Fibroblast of skin of back (primary cell): ENCODE measurements at places on chromosomes 7 and 10.

- DNase-seq = no peak
Observed at GRCh38 chr10:42975558-42976340, 101.1 kb upstream of the RET start.

DNA sequence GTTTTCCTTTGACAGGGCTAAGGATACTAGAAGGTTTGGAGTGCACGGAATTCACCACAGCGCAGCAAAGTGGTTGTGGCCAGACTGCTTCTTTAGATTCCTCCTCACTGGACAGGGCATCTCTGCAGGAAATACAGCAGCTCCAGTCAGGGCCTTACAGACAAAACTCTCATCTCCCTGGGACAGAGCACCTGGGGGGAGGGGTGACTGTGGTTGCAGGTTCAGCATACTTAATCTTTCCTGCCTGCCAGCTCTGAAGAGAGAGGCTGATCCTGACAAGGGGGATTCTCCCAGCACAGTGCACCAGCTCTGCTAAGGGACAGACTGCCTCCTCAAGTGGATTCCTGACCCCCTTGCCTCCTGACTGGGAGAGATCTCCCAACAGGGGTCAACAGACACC is 1257.9 kb downstream of the NXPH1 start:
- no peak for DNase-seq

DNA sequence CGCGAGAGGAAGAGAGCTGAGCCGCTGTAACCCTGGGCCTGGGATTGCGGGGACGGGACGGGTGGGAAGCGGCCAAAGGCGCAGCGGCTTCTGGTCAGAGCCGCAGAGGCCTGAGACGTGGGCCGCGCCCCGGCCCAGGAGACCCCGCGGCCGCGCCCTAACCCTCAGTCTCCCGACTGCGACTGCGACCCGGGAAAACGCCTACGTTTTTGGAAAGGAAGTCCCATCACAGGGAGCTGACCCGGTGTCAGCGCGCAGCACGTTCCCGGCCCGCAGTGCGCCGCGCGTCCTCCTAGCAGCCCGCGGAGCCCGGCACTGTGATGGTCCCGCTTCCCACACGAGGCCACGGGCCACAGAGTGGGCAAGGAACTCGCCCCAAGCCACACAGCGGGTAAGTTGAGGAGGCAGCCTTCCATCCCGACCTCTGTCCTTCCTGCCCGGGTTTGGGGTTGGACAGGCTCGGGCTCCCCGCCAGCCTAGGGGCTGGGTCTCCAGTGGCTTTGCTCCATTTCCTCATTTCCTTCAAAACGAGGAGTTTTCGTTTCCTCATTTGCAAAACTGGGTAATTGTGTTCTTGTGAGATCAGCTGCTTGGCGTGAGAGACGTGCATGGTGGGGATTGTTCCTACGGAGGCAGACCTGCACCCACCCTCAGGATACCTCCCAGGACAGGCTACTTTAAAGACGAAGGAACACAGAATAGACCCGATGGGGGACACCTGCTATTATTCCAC is 1.2 kb downstream of the GPNMB start:
- DNase-seq = peak; percentile 19

DNA sequence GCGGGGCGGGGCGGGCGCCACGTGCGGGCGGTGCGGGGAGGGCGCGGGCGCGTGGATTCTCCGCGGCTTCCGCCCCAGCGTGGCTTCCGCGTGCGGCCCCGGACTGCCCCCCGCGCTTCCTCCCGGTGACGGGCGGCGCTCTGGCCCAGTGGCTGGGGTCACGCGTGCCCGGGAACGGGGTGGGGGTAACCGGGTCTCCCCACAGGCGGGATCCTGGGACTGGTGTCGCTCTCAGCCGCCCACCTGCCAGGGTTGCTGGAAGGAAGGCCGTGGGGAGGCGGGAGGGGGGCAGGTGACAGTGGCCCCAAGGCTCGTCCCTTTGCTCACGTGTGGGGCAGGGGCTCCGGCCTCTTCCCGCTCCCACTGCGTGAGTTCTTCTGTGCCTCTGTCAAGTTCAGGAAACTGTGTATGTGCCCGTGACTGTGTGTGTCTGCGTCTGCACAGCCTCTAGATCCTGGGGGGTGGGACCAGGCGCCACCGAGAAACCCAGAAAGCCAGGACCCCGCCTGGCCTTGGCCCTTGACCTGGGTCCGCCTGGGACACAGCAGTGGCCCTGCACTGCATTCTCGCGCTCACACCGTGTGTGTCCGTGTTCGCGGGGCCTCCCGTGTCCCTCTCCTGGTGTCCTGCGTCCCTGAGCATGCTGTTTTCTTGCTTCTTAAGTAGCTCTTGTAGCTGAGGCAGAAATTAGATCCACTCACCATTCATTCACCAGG is 919 bp downstream of the MAFK start:
- peak; percentile 31 for DNase-seq

DNA sequence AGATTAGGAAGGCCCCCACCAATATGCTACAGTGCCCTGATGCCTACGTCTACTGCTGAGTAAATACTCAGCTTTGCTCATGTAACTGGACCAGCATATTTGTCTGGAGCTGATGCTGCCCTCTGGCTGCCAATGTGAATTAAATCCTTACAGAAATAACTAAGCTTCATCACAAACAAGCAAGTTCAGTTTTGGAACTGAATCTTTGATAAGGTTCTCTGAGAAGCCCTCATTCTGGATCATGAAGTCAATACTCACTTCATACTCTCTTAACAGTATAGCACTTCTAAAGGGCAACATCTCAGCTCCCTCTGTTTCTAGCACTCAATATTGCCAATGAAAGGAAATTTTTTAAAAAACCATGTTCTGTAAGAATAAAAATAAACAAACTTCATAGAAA is 246.7 kb downstream of the ETV1 start:
- DNase-seq = peak; percentile 40

DNA sequence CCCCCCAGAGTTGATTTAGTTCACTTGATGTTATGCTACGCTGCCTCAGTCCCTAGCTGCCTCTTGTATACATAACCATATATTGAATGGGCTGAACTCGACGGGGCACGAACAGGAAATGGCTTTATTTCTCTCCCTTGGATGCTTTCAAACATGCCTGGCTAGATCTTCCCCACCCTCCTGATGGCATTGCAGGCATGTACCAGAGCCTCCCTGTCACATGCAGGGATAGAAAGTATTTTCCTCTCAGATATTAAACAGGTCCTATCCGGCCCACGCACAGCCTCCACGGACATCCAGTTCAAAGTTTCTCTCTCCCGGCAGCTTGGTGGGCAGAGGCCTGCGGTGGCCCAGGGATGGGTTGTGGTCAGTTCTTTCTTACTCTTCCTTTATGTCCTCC is 422.1 kb downstream of the RPS24 start:
- DNase-seq = no peak

DNA sequence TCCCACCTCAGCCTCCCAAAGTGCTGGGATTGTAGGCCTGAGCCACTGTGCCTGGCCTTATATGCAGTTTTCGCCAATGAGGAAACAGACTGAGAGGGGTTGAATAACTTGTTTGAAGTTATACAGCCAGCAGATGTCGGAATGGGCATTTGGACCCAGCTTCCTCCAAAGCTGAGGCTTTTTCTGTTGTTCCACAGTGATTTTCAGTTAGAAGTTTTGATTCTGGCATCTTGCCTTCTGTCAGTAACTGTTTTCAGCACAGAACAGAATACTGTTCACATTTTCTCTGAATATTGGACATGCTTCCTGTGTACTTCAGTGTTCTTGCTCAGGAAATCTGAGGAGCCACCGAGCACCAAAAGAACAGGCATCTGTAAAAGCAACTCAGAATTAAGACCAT is 287.2 kb downstream of the CAMK1D start:
- DNase-seq = no peak

DNA sequence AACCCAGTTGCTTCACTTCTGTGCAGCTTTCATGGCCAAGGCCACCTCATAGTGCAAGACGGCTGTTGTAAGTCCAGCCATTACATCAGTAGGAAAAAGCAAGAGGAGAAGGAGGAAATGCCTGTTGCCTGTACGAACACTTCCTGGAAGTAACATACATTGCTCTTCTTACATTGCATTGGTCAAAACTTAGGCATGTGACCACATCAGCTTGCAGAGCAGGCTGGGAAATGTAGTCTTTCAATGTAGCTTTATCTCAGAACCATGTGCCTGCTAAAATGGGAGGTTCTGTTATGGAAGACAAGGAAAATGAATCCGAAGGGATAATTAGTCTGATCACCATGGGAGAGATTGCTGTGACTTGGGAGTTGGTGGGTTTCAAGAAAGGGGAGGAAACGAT is 4.3 kb downstream of the SLC29A3 start:
- DNase-seq = peak; percentile 24

- peak; percentile 44 for DNase-seq
Observed at GRCh38 chr7:128347647-128348097, 4.0 kb upstream of the RBM28 start.

DNA sequence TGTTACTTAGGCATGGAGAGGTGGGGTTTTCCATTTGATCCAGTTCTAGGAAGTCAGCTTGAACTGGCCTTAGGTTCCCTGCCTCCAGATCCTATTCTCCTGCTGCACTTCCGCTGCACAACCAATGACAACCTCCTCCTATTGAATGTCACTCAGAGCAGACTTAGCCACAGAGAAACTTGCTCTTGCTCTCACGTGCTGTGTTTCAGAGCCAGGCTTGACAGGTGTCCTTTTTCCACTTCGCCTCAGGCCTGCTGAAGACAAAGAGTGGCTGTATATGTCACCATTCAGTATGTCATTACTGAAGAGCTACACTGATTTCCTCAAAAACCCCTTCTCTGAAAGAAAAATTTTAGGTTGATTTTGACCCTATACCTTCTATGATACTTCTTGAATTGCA is 115.4 kb upstream of the ETV1 start:
- no peak for DNase-seq

- peak; percentile 27 for DNase-seq
Observed at GRCh38 chr7:38512704-38513103, 118.5 kb downstream of the AMPH start.

DNA sequence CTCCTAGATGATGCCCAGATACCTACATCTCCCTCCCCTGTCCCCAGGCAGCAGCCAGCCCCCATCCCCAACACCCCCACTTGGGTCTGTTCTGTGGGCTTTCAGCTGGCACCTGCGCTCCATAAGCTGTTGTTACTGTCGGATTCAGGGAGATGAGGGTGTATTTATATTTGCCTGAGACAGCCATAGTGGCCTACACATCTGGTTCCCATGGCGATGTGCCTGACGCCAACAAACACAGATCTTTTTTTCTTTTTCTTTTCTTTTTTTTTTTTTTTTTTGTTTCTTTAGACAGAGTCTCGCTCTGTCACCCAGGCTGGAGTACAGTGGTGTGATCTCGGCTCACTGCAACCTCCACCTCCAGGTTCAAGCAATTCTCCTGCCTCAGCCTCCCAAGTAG is 73.1 kb downstream of the CLIP2 start:
- no peak for DNase-seq

GRCh38 chr7:141992156-141992555 is 3.5 kb upstream of the MGAM start:
- no peak for DNase-seq

DNA sequence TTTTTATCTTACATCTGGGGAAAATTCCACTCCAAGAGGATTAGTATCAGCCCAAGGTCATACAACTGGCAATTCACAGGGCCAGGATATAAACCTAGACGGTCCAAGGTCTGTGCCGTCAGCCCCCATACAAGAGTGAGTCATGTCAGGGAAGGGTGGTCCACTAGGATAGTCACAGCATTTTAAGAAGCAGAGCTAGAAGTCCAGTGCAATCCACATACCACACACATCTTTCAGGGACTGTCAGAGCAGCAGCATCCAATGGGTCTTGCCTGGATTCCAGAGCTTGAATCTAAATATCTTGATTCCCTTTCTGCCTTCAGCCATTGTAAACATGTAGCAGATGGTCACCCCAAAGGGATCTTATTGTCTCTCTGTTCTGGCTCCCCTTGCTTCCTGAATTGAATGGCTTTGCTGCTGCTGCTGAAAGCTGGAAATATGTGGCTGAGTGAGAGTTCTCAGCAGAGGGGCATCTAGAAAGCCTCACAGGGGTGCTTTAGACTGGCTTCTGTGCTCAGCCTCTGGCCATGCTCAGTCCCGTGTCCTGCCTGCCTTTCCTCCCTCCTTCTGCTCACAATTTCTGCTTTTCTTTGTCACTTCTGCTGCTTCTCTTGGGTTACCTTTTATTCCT is 9.9 kb upstream of the OR6V1 start:
- peak; percentile 72 for DNase-seq

DNA sequence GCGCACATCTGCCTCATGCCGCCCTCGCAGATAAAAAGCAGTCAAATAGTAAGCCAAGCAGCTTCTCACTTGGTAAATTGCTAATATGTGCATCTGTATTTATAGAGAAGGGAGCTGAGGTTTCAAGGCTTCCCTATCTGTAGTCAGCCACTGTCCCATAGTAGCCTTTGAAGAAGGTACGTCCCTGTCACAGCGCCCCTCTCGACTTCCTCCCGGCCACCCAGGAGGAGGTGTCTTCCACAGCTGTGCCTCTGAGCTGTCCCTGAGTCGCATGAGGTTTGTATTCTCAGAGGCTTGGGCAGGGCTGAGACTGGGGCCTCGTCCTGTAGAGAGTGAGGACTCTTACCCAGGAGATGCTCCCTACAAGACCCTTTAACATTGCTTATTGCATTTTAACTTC is 49.0 kb downstream of the SPOCK2 start:
- DNase-seq = no peak

DNA sequence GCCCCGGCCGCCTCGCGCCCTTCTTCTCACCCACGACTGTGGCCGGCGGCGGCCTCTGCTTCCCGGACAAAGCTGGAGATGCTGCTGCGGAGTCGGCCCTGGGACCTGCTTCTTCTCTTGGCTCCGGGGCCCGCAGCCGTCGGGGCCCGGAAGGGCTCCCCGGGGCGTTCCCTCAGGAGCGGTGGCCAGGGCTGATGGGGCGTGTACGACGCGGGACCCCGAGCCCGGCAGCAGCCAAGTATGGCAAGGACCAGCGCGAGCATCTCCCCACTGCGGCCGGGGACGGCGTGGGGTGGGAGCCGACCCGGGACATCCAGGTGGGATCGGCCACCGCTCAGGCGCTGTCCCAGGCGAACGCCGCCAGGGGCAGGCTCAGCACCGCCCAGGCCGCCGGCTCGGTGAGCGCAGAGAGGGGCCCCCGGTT is 27.6 kb upstream of the BMS1 start:
- no peak for DNase-seq

DNA sequence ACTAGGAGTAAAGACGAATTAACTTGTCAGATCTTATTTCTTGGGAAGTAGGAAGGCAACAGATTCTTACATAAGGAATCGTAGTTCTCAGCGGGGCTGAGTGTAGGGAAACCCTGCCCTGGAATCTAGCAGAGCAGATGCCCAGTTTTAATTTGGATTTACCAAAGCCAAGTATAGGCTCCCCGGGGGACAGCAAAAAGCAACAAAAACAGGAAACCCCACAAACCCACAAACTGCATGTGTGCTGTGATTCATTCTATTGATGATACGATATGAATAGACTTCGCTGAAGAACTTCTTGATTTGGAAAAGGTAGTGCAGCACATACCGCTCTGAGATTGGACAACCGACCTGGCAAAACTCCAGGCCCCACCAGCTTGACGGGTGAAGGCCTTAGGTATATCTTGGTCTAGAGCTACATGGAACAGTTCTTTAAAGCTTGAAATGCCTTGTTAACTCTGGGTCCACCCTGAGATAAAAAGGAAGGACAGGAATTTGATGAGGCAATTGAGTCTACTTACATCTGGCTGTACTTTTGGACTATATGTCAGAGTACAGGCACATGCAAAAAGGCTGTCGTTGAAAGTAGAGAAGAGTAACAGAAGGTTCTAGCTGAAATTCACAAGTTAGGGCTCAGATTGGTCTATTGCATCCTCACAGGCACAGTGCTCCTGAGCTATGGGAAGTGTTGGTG is 49.1 kb downstream of the STRA8 start:
- peak; percentile 35 for DNase-seq
